Mesothelial cell of epicardium (in vitro differentiated cells): ENCODE measurements at places on chromosomes 2 and 18. TPM values are rescaled to one million over a fixed set of nuclear protein-coding genes. Genes with fewer than 3 reads are reported as not detected.

Gene PPIL3
- 51.1 to 55.4 TPM (median 52.9 TPM) in 3 replicates for total RNA-seq

GRCh38 chr2:184596819-184597411 lies 1.4 kb upstream of the ZNF804A start:
- no peak for DNase-seq

Gene THSD7B
- 0.16 to 0.31 TPM (median 0.22 TPM) in 3 replicates for total RNA-seq

- DNase-seq, result no peak
These were observed 156.1 kb downstream of the MYT1L start for GRCh38 chr2:2174956-2175355.

Gene UCN
- 3.1 to 5.1 TPM (median 4.4 TPM) in 3 replicates for total RNA-seq

DNA sequence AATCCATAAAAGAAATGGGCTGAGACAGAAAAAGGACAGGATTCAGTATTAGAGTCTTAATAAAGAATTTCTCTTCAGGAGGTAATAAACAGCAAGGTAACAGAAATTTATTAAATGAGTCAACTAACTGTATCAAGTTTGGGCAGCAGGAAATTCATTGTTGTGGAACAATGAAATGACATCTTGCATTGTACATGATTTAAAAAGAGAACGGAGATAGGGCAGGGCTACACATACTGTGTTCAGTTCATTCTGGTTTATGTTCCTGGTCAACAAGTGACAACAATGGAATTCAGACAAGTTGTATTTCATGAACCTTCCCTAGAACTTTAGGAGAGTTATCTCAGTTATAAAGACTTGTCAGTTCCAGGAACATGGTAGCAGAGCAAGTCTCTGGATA lies 961.3 kb downstream of the SOCS6 start:
- DNase-seq, result no peak

DNA sequence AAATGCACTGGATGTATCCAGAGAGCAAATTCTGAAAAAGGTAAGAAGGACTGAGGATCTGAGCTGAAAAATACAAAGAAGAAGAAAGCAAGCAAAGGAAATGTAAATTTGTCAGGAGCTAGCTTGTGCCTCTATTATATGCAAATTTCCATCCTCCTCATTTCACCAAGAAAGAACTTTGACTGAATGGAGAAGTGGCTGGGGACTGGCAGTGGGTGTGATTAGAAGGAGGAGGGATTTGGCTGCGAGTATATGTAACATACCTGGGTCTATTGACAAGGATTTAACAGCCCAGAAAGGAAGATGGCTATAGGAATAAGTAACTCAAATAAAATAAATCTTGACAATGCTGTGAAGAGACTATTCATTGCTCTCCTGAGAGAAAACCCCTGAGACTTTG lies 19.4 kb upstream of the RIT2 start:
- no peak for DNase-seq
